ENCODE measurements at places on chromosomes 12 and 14. TPM values are rescaled to one million over a fixed set of nuclear protein-coding genes. Genes with fewer than 3 reads are reported as not detected.

GRCh38 chr14:54776361-54777001 lies 126.1 kb downstream of the GCH1 start:
- DNase-seq, result no peak

- no peak for DNase-seq
These were observed 16.1 kb upstream of the RND1 start for GRCh38 chr12:48881686-48882314.

GRCh38 chr14:71341156-71341555 lies 433.9 kb downstream of the PCNX1 start:
- DNase-seq, result no peak

GRCh38 chr12:94633401-94633800 lies 17.0 kb downstream of the TMCC3 start:
- DNase-seq, result no peak

DNA sequence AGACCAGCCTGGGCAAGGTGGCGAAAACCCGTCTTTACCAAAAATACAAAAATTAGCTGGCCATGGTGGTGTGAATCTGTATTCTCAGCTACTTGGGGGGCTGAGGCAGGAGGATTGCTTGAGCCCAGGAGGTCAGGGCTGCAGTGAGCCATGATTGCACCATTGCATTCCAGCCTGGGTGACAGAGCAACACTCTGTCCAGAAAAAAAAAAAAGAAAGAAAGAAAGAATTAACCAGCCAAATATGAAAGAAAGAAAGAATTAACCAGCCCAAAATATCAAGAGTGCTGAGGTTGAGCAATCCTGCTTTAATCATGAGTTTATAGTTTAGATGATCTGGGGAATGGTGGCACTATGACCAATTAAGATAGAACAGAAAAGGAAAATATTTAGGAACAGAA lies 3.5 kb upstream of the ACTN1 start:
- DNase-seq, result no peak

GRCh38 chr12:81337886-81338285 lies 260.0 kb downstream of the ACSS3 start:
- no peak for DNase-seq

DNA sequence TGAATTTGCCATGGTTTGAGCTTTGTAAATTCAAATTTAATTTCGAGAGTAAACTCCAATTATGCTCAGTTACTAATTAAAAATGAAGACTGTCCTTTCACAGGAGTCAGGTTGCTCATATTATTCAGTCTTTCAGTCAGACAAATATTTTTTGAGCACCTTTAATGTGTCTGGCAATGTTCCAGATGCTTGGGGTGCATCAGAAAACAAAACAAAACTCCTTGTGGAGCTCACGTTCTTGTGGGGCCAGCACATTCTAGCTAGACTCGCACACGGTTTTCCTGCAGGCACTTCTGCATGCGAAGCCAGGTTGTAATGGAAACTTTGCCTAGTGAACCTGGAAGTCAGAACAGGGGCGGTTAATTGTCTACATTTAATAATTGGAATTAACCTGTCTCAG lies 64.0 kb upstream of the ATF1 start:
- no peak for DNase-seq

GRCh38 chr12:80195074-80195726 lies 95.9 kb downstream of the OTOGL start:
- peak; percentile 49 for DNase-seq

DNA sequence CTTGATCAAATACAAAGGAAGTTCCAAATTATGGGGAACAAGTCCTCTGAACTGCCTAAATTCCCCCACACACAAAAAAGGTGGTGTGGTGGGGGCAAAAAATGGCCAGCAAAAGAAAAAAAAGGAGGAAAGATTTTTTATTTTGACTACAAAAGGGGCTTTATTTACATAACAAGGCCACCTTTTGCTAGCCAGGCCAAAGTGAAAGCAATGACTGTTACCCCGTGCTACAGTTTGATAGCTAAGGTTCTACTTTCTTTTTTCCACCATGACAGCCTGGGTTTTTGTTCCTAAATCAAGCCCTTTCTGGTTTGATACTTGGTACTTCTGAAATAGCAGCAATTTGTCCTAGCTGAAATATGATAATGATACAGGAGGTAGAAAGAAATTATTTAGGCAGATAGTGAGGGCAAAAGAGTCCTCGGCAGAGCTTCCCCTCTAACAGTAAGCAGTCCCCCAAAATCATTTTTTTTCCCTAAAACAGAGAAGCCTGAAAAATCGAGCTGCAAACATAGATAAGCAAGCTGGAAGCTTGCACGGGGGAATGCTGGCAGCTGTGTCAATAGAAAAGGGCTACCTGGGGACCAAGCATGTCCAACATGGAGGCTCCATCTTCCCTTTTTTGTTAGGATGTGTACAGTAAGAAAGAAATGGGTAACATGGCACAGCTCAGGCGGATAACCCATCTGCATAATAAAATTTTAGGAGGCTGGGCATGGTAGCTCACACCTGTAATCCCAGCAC lies 8.9 kb upstream of the B4GALNT1 start:
- DNase-seq, result no peak

GRCh38 chr12:88113871-88114270 lies 28.0 kb downstream of the CEP290 start:
- no peak for DNase-seq

GRCh38 chr12:20525064-20525610 lies 156.8 kb downstream of the PDE3A start:
- no peak for DNase-seq

DNA sequence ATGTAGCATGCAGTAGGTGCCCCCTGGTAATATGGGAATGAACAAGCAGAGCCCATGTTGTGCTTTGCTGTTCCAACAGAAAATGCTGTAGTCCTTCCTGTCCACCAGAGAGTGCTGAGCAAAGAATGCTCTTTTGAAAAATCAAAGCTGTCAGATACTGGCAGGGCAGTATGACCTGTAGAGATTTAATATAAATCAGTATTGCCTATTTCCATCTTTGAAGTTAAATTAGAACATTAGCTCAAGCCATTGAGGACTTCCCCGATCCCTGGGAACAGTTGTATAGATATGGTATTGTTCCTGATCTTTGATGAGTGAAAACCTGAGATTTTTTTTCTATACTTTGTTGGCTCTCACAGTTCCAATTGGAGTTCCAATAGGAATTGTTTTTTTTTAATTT lies 13.0 kb downstream of the TTC8 start:
- no peak for DNase-seq

GRCh38 chr12:130081117-130081805 lies 81.0 kb upstream of the FZD10 start:
- no peak for DNase-seq

- no peak for DNase-seq
These were observed 1037.1 kb downstream of the GALC start for GRCh38 chr14:86955771-86956354.

DNA sequence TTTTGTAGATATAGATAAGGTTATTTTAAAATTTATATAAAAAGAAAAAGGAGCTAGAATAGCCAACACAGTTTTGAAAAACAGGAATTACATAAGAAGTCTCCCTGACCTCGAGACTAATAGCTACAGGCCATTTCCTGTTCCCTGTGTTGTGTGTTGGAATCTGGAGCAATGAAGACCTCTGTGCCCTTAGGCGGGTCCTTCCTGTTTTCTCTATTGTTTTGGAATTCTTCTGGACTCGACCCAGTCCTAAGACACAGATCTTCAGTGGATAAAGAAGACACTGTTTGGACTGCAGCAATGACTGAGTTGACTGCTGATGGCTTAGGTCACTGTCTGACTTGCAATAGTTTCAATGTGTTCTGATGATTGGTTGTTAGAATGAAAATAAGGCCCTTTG lies 26.2 kb downstream of the SNRPF start:
- DNase-seq, result no peak

DNA sequence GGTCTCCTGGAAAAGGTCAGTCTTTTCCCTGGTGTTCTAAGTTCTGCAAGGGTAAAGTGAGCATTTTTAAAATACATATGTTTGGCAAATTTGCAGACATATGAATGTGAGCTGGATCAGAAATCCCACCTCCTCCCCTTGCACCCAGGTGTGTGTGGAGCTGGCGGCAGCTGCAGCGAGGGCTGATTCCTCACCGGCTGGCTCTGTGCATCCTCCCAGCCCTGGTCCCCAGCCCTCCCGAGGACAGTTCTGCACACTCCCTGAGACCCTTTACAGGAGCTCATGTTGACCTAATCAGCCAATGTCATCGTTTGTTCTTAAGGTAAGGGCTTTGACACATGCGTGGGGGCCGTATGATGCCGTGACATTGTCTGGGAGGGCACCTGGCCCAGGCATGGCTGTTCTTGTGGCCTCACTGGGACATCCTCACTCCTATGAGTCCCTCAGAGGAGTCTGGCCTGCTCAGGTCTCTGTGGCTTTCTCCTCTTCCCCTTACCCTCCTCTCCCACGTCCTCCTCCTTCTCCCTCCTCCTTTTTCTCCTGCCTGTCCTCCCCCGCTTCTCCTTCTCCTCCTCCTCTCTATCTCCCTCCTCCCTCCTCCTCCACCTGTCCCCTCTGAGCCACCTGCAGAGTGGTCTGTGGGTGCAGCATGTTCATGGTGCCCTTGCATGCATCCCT lies 289.2 kb upstream of the SFSWAP start:
- no peak for DNase-seq

DNA sequence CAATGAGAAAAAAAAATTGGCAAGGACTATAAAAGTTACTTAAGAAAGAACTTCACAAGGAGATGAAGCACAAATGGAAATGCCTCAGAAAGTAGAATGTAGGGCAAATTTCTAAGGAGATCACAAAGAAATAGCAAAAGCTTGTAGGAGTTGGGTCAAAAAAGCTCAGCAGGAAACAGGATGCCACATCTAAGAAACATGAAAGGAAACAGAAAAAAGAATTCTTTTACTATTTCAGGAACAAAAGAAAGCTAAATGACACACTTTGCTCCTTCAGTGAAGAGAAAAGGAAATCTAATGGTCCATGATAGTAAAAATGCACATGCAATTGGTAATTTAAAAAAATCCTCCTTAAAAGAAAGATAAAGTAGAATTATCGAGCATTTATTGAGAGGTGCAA lies 452.1 kb upstream of the GARIN6 start:
- no peak for DNase-seq

DNA sequence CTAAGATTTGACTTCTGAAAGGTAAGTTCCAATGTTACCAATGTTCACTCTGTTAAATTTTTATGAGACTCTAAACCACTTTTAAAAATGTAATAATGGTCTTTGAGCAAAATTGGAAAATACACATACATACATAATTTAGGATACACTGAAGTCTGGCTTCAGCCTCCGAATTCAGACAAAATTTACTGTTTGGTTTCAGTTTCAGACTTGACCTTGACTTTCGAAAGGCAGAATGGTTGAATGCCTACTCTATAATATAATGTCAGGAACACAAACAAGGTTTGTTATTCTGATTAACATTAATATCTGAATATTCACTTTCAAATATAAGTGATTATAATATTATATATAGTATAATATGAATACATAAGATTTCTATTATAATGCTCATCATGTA lies 74.1 kb upstream of the KRAS start:
- DNase-seq, result no peak

- no peak for DNase-seq
These were observed 18.2 kb upstream of the PPFIBP1 start for GRCh38 chr12:27505761-27506160.

- no peak for DNase-seq
These were observed 1.7 kb upstream of the CFAP251 start for GRCh38 chr12:121916719-121917118.

DNA sequence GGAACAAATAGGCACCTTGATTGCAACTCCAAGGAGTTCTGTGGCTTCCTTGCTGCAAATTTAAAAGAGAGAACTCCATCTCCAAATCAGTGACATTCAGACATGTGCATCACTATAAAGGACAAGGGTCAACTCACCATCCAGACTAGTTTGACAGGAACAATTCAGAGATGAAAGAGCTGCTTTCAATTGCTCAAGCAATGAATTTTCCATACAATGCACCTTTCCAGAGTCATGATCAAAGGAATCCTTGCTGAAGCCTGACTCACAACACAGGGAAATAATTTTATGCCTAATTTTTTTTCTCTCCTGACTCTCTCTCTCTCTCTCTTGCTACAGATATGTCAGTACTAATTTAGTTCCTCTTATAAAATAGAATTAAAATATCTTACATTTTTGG lies 380.5 kb upstream of the GARIN6 start:
- no peak for DNase-seq

DNA sequence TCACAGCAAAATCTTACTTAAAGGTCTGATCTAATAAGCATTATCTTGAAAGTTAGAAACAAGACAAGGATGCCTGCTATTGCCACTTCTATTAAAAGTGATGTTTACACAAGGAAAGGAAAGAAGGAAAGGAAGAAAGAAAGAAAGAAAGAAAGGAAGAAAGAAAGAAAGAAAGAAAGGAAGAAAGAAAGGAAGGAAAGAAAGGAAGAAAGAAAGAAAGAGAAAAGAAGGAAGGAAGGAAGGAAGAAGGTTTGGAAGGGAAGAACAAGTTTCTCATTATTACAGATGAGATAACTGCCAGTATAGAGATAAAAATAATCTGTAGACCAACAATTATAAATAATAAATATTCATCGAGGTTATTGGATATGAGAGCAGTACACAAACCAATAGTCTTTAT lies 35.8 kb upstream of the KCNA1 start:
- DNase-seq, result no peak

- no peak for DNase-seq
These were observed 35.4 kb downstream of the SLC38A1 start for GRCh38 chr12:46233423-46233822.

- no peak for DNase-seq
These were observed 52.9 kb downstream of the VWF start for GRCh38 chr12:6071589-6071988.

- no peak for DNase-seq
These were observed 86.3 kb downstream of the ASCL1 start for GRCh38 chr12:103043531-103044486.

GRCh38 chr12:66398931-66399910 lies 96.9 kb downstream of the HELB start:
- DNase-seq, result no peak

GRCh38 chr14:65117769-65118745 lies 15.7 kb upstream of the MAX start:
- DNase-seq, result peak; percentile 67

DNA sequence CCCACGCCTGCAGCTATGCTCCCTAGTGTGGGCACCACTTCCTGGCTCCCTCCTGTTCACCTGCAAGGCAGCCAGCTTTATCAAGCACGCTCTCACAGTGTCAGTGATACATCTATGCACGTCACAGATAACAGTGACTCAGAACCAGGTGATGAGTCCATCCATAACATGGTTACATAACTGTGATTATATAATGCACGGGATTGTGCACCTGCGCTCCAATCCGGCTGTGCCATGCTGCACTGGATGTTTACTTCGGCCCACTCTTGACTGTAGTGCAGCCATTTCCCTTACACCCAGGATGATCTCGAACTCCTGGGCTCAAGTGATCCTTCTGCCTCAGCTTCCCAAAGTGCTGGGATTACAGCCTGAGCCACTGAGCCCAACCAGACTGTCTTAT lies 38.4 kb upstream of the CEP83 start:
- DNase-seq, result peak; percentile 7

- no peak for DNase-seq
These were observed 511.7 kb upstream of the SEL1L start for GRCh38 chr14:82045339-82045738.

The PMEL gene
- total RNA-seq, result 7.8 TPM

The VWF gene
- total RNA-seq, result 0.30 TPM

The FKBP11 gene
- total RNA-seq, result 79.5 TPM

The SLC39A2 gene
- 0.81 TPM for total RNA-seq

The GPR84 gene
- total RNA-seq, result not detected

The SLC25A47 gene
- not detected for total RNA-seq

The IAPP gene
- not detected for total RNA-seq

The HDAC7 gene
- total RNA-seq, result 71.9 TPM

The NEUROD4 gene
- not detected for total RNA-seq

The RPS6KL1 gene
- total RNA-seq, result 6.8 TPM

The RFLNA gene
- 21.1 TPM for total RNA-seq

The CLEC7A gene
- not detected for total RNA-seq

The KRT74 gene
- total RNA-seq, result not detected
